ENCODE measurements at places on chromosomes 12 and 14. TPM values are rescaled to one million over a fixed set of nuclear protein-coding genes. Genes with fewer than 3 reads are reported as not detected.

- DNase-seq: no peak
Measured at GRCh38 chr12:89880690-89881350, 172.2 kb upstream of the ATP2B1 start.

GRCh38 chr14:84027351-84027750, 1502.6 kb upstream of the FLRT2 start:
- peak; percentile 5 for DNase-seq

The ORAI1 gene
- 5.6 TPM for total RNA-seq

The CLEC4C gene
- 0.30 TPM for total RNA-seq

DNA sequence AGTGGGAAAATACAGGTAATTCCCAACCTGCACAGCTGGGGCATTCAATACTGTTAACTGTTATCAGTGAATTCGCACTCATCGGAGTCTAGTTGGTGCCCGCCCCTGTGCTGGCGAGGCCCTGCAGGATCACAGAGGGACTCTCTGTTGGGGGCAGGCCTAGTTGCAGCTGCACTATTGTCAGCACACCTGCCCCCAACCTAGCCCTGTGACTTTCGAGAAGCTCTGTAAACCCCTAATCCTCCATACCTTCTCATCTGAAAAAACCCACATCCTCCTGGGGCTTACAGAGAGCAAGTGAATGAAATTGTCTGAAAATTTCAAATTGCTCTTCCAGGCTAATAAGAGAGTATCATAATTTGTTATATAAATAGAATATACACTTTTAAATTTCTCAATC, 132.2 kb upstream of the NUDT4 start:
- DNase-seq: no peak

- no peak for DNase-seq
Measured at GRCh38 chr14:73467800-73468199, 9.5 kb upstream of the NUMB start.

DNA sequence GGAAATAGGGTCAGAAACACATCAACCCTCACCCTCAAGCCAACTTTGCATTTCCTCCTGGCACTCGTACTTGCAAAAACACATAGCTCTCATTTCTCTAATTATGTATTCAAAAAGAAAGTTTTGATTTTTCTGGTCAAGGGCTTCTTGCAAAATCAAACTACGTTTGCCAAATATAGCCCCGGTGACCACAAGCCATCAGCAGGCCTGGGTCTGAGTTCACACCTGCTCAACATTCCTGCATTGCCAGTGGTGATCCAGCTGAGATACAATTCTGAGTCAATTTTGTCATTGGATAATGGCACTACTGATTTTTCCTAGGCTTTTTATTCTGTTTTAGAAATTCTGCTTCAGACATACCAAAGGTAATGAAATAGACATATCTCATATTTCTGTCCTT, 10.7 kb upstream of the BHLHE41 start:
- DNase-seq: no peak

GRCh38 chr12:51891843-51892242, 3.9 kb downstream of the ANKRD33 start:
- no peak for DNase-seq

The CRACR2A gene
- 1.8 TPM for total RNA-seq

DNA sequence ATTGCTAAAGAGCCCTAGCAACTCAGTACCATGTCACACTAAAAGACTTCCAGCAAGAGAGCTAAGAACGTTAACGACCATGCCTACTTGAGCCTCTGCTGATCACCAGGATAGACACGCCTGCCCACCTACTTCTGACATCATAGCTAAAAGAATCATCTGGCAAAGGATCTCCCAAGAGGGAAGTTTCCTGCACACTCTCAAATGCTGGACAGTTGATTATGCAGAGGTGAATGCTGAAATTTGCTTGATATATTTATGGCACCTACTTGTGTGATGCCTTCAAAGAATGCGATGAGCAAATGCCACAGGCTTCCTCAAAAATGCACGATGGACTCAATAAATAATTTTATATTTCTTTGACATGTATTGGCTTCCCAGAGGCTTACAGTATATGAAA, 113.6 kb downstream of the GALC start:
- no peak for DNase-seq

GRCh38 chr12:57734591-57734990, 4.0 kb downstream of the AGAP2 start:
- DNase-seq: no peak

DNA sequence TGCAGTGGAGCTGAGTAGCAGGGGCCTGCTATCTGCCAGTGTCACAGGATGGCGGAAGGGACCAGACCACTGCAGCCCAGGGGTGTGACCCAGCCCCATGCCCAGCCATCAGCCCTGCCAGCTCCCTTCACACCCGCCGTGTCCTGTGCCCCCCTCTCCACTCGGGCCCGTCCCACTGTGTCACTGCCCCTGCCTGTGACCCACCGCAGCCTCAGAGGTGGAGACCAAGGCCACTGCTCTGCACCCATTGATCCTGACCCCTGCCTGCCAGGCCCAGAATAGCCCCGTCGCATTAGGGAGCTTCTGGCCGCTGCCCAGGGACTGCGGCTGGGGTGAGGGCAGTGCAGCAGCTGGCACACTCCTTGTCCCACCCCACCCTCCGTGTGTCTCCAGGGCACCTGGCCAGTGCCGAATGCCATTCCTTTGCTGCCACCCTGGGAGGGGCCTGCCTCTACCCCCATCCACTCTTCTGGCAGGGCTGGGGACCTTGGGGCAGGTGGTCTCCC, 2.1 kb upstream of the CRIP2 start:
- DNase-seq: no peak

GRCh38 chr12:126385785-126386184, 1320.5 kb downstream of the AACS start:
- no peak for DNase-seq

GRCh38 chr14:23929136-23929535, 24.4 kb upstream of the DHRS4 start:
- no peak for DNase-seq

GRCh38 chr12:67088401-67089118, 180.6 kb upstream of the CAND1 start:
- DNase-seq: no peak

GRCh38 chr14:102278631-102278935, 26.4 kb downstream of the MOK start:
- no peak for DNase-seq

Data from skin of body (tissue), 3 donors.